ENCODE measurements at places on chromosomes 3 and 15.

GRCh38 chr3:49263159-49263889, 13.7 kb downstream of the C3orf62 start:
- peaks cover 2% of the 10 kb centered on the region for H3K4me1 ChIP-seq
- H3K36me3 ChIP-seq = peaks cover 2% of the 10 kb centered on the region
- no peak overlapping the region for H3K27ac ChIP-seq
- no peaks in the 10 kb centered on the region for H3K27me3 ChIP-seq

DNA sequence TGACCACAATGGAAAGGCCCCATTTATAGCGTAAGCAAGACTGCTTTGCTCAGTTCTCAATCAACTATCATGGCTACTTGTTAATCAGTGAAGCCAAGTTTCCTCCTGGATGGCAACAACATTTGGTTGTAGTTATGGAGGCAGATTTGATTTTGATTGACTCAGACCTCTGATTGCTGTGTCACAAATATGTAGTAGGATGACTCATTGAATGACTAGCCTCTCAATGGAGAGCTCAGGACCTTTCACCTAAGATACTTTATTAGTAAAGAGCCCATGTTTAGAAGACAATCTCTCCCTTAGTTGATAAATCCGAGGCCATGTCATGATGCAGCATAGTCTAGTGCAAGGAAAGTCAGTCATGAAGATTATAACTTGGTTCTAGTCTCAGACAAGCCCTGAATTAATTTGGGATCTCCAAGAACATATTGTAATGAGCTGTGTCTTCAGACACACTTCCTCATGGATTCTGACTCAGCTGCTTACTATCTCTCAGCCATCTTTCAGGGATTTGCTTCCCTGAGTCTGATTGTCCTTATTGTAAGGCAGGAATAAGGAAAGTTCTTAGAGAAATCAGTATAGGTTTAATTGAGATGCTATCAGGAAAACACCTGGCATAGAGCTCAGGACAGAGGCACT, 397.4 kb upstream of the TMCO5A start:
- no peak overlapping the region for H3K4me3 ChIP-seq
- no peak overlapping the region for H3K27ac ChIP-seq
- H3K4me1 ChIP-seq = no peaks in the 10 kb centered on the region
- DNase-seq = no peak
- H3K27me3 ChIP-seq = no peaks in the 10 kb centered on the region
- no peaks in the 10 kb centered on the region for H3K36me3 ChIP-seq

GRCh38 chr3:127743351-127744252, 70.8 kb downstream of the ABTB1 start:
- no peaks in the 10 kb centered on the region for H3K27me3 ChIP-seq
- H3K4me3 ChIP-seq = no peak overlapping the region
- H3K27ac ChIP-seq = no peak overlapping the region
- no peaks in the 10 kb centered on the region for H3K36me3 ChIP-seq
- no peak for DNase-seq
- no peaks in the 10 kb centered on the region for H3K4me1 ChIP-seq

DNA sequence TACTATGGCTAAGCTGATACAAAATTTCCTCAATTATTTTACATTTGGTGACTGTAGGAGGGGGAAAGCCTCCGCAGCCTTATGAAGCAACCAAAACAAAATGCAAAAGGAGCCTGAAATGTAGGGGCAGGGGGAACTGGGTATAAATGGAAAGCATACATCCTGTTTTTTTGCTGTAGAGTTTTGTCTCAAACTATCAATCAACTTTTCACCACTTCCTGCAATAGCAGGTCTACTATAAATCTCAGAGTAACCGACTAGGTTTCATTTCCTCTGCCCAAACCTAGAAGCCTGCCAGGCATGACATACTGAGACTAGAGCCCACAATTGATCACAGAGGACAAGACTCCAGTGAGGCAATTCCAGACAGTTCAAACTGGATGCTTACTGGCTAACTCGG, 91.3 kb downstream of the SHQ1 start:
- H3K4me3 ChIP-seq = peak overlapping the region; percentile 25
- H3K27me3 ChIP-seq = no peaks in the 10 kb centered on the region
- peak overlapping the region; percentile 83 for H3K27ac ChIP-seq
- H3K4me1 ChIP-seq = peaks cover 49% of the 10 kb centered on the region

- H3K27ac ChIP-seq = no peak overlapping the region
- H3K4me3 ChIP-seq = no peak overlapping the region
- no peaks in the 10 kb centered on the region for H3K36me3 ChIP-seq
- H3K27me3 ChIP-seq = peaks cover 13% of the 10 kb centered on the region
Measured at GRCh38 chr3:190357468-190357867, 30.5 kb upstream of the CLDN16 start.

- peaks cover 3% of the 10 kb centered on the region for H3K27me3 ChIP-seq
- no peak for DNase-seq
- no peaks in the 10 kb centered on the region for H3K36me3 ChIP-seq
- H3K4me3 ChIP-seq = no peak overlapping the region
- no peaks in the 10 kb centered on the region for H3K4me1 ChIP-seq
Measured at GRCh38 chr15:66017792-66018487, 148.6 kb downstream of the RAB11A start.

GRCh38 chr15:61046291-61046690, 182.8 kb downstream of the RORA start:
- DNase-seq = no peak
- no peak overlapping the region for H3K4me3 ChIP-seq
- H3K27ac ChIP-seq = no peak overlapping the region
- H3K4me1 ChIP-seq = no peaks in the 10 kb centered on the region
- peaks cover 11% of the 10 kb centered on the region for H3K27me3 ChIP-seq

DNA sequence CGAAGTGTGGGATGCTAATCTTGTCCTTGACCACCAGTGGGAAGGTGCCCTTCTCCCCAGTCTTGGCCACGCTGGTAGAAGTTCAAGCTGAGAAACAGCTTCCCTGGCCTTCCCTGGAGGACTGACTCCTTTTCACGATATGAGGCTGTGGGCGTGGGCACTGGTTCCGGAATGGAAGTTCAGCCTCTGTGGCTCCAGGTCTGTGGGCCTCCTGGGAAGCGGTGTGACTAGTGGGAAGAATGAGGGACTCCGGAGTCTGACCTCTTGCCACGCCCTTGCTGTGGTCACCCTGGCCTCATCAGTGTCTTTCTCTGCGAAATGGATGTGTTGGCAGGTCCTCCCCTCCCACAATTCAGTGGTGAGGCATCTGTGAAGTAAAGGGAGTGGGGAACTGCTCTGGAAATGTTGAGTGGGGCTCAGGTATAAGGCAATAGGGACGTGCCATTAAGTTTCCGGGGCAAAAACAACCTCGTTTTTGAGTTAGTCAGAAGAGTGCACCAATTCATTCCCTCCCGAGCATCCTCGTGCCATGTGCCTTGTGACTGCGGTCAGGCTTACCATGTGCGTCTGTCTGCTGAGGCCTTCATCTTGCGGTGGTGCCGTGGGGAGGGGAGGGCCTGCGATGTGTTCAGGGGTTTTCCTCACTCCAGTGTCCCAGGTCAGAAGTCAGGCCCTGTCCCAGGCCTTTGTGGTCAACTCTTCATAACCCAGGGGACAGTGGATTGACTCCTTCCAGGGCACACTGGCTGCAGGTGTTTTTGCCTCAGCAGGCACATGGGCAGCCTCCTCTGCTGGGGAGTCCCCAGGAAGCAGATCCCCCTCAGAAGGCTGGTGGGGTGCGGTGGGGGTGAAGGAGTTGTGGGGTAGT, 11.8 kb upstream of the SEC13 start:
- no peaks in the 10 kb centered on the region for H3K36me3 ChIP-seq
- H3K4me3 ChIP-seq = no peak overlapping the region
- DNase-seq = no peak
- H3K27me3 ChIP-seq = peaks cover 13% of the 10 kb centered on the region
- H3K4me1 ChIP-seq = peaks cover 13% of the 10 kb centered on the region

- no peaks in the 10 kb centered on the region for H3K36me3 ChIP-seq
- no peak overlapping the region for H3K27ac ChIP-seq
- no peak for DNase-seq
- H3K4me3 ChIP-seq = no peak overlapping the region
- no peaks in the 10 kb centered on the region for H3K27me3 ChIP-seq
Measured at GRCh38 chr15:52334491-52335160, 39.0 kb upstream of the MYO5C start.

DNA sequence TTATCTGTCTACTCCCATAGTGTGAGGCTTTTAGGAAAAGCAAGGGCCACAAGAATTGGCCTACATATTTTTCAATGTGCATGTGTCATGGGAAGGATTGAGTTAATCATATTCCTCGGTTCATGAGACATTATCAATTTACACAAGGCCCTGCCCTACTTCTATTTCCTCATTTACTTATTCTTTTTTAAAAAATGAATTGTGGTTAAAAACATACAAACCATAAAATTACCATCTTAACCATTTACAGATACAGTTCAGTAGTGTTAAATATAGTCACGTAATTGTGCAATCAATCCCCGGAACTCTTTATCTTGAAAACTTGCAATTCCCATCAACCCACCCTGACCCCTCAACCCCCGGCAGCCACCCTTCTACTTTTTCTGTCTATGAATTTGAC, 284.0 kb upstream of the GADL1 start:
- H3K27ac ChIP-seq = no peak overlapping the region
- H3K4me3 ChIP-seq = no peak overlapping the region
- no peaks in the 10 kb centered on the region for H3K4me1 ChIP-seq
- H3K36me3 ChIP-seq = no peaks in the 10 kb centered on the region

DNA sequence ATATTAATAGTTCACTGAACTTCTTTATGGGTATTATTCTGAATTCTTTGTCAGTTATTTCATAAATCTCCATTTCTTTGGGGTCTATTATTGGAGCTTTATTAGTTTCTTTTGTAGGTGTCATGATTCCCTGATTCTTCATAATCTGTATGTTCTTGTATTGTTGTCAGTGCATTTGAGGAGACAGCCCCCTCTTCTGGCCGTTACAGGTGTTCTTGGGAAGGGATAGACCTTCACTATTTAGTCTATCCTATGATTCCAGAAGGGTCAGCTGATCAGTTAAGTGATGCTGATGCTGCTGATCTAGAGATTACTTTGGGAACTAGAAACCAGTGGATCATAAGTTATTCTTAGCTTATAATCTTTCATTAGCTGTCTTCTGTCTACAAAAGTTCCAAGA, 34.9 kb downstream of the TMEM39A start:
- H3K27ac ChIP-seq = no peak overlapping the region
- no peaks in the 10 kb centered on the region for H3K4me1 ChIP-seq
- H3K27me3 ChIP-seq = no peaks in the 10 kb centered on the region
- DNase-seq = peak; percentile 5
- peaks cover 59% of the 10 kb centered on the region for H3K36me3 ChIP-seq

DNA sequence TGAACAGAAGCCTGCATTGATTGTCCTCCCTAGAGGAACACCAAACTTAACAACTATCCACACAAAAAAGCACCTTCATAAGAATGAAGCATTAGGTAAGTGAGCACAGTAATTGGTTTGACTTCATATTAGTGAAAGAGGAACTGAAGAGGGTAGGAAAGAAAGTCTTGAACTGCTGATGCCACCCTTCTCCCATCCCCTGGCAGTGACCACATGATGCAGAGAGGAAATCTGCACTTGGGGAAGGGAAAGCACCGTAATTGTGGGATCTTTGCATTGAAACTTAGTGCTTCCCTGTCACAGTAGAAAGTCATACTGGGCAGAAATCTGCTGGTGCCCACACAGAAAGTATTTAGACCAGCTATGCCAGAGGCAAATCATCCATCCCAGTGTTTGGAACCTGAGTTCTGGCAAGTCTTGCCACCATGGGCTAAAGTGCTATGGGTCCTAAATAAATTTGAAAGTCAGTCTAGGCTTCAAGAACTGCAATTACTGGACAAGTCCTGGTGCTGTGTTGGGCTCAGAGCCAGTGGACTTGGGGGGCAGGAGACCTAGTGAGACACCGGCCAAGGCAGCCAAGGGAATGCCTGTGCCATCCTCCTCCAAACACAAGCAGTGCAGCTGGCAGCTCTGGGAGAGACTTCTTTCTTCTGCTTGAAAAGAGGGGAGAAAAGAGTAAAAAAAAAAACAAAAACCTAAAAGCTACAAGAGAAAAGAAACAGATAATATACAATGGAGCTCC, 63.6 kb downstream of the SLC15A2 start:
- H3K27me3 ChIP-seq = no peaks in the 10 kb centered on the region
- no peak overlapping the region for H3K4me3 ChIP-seq
- no peaks in the 10 kb centered on the region for H3K4me1 ChIP-seq
- H3K27ac ChIP-seq = no peak overlapping the region
- peaks cover 4% of the 10 kb centered on the region for H3K36me3 ChIP-seq
- DNase-seq = no peak

- H3K4me1 ChIP-seq = peaks cover 13% of the 10 kb centered on the region
- peaks cover 3% of the 10 kb centered on the region for H3K36me3 ChIP-seq
- H3K27ac ChIP-seq = no peak overlapping the region
- no peak overlapping the region for H3K4me3 ChIP-seq
- no peak for DNase-seq
- H3K27me3 ChIP-seq = no peaks in the 10 kb centered on the region
Measured at GRCh38 chr3:45021524-45022297, 4.4 kb upstream of the CLEC3B start.

DNA sequence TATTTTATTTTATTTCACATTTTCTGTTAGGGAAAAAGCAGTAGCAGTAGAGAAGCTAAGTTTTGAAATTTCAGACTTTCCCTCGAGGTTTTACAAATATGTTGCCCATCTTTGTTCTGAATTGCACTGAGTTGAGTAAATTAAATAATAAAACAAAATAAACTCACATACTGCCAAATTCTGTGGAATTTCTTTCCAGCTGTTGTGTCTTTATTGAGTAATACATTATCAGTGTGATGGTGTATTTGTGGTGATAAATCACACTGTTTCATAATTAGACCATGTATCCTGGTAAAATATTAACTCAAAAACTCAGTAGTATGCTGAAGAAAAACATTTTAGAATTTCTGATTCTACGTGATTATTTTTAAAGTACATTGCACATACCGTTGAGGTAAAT, 592.1 kb downstream of the SI start:
- H3K27ac ChIP-seq = no peak overlapping the region
- H3K4me1 ChIP-seq = no peaks in the 10 kb centered on the region
- H3K36me3 ChIP-seq = no peaks in the 10 kb centered on the region
- H3K4me3 ChIP-seq = no peak overlapping the region
- H3K27me3 ChIP-seq = no peaks in the 10 kb centered on the region

- H3K36me3 ChIP-seq = no peaks in the 10 kb centered on the region
- H3K4me3 ChIP-seq = no peak overlapping the region
- DNase-seq = no peak
- no peaks in the 10 kb centered on the region for H3K4me1 ChIP-seq
- peaks cover 13% of the 10 kb centered on the region for H3K27me3 ChIP-seq
Measured at GRCh38 chr15:45777781-45778180, 143.0 kb downstream of the SQOR start.

- H3K27ac ChIP-seq = no peak overlapping the region
- no peaks in the 10 kb centered on the region for H3K4me1 ChIP-seq
- H3K36me3 ChIP-seq = no peaks in the 10 kb centered on the region
- no peak overlapping the region for H3K4me3 ChIP-seq
- peaks cover 1% of the 10 kb centered on the region for H3K27me3 ChIP-seq
Measured at GRCh38 chr3:123769356-123769743, 114.8 kb downstream of the MYLK start.

Data from activated CD8-positive, alpha-beta T cell treated with anti-CD3 and anti-CD28 coated beads for 36 hours (primary cell).